ENCODE measurements at places on chromosomes 6 and 20.

DNA sequence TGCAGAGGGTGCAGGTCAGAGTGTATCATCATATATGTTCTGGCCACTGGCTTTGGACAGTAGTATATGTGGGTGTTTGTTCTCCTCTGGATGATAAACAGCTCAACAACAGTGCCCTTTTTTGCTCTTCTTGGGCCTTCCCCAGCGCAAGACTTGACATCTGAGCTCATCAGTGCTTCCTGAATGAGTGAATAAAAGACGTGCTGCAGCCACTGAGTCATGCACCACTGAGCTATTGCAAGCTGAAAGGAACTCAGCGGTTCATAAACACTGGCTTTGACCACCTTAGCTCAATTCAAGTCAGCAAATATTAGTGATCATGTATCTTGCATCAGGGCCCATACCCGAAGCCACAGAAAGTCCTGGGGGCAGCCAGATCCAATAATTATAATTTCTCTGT lies 105.3 kb upstream of the KCNG1 start:
- DNase-seq = peak; percentile 56

- no peak for DNase-seq
Measured at GRCh38 chr6:43970913-43971775, 156.1 kb downstream of the MRPL14 start.

DNA sequence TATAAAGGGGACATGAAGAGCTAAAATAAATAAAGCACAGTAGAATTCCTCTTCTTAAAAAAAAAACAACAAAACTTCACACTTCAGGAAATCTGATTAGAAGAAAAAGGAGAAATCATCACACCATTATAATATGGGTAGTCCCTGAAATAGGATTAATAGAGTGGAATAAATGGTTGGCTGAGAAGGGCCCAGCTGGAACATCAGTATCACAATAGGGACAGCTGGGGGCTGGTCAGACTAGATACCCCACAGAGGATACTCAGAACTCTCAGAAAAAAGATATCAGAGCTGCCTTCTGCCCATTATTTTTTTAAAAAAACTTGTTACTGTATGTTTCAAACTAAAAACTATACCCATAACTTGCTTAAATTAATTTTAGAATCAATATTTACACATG lies 75.2 kb downstream of the DST start:
- DNase-seq = no peak

DNA sequence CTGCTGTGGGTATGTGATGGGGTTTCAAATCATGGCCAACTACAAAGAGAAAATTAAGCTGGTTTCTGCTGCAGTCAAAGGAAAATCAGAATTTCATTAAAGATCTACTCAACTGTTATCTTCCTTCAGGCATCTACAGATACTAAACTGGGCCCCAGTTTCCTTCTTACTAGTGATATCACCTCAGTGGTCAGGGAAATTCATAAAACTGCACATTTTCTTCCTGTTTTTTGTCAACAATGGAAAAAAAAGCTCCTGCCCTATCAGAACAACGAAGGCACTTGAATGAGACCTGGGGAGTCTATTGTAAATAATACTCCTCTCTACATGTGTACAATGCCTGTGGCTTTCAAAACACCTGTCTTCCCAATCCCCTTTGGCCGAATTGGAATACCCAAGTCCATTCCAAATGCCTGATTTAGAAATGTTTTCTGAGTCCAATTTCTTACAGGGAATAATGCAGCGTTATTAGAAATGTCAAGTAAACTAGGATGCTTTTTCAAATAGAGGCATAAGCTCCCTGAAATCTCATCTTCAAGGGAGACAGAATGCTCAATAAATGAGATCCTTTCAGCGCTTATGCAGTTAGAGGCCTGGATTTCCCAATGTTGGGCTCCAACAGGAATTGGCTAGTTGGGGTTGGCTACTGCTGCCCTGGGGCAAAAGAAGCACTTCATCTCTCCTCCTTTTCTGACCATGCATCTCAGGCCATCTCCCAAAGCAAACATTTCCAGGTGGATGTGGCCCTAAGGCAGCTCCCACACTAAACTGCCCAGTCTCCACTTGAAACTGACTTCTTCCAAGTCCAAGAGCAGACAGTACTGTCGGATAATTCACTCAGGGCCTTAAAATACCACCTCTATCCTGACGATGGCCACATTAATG lies 143.3 kb downstream of the NFATC2 start:
- DNase-seq = no peak

- DNase-seq = no peak
Measured at GRCh38 chr6:21342501-21342900, 251.1 kb upstream of the SOX4 start.

DNA sequence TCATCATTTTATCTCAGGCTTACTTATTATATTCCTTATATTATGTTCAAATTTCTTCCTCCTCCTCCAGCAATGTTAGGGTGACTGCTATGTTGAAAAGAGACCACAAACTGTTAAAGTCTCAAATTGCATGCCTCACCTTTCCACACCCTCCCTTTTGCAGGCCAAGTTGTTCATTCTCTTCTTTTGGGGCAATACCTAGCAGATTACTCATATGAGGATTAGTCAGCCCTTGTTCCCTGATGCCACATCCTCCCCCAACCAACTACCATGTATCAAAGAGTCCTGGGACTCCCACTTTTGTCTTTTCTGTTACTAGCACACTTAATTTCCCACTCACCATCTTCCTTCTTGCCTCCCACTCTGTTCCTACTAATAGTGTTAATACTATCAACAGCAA lies 434.7 kb downstream of the BCKDHB start:
- DNase-seq = peak; percentile 85

- peak; percentile 29 for DNase-seq
Measured at GRCh38 chr20:23225407-23226060, 125.1 kb upstream of the NXT1 start.
